ENCODE measurements at places on chromosomes 7 and 10.
A peak's percentile ranks its signal among the peaks of the same experiment; 100 is the strongest.

- no peak for DNase-seq
Observed at GRCh38 chr7:130902755-130903357, 168.8 kb upstream of the KLF14 start.

- no peak for DNase-seq
Observed at GRCh38 chr10:5565671-5566581, 41.2 kb downstream of the CALML3 start.

DNA sequence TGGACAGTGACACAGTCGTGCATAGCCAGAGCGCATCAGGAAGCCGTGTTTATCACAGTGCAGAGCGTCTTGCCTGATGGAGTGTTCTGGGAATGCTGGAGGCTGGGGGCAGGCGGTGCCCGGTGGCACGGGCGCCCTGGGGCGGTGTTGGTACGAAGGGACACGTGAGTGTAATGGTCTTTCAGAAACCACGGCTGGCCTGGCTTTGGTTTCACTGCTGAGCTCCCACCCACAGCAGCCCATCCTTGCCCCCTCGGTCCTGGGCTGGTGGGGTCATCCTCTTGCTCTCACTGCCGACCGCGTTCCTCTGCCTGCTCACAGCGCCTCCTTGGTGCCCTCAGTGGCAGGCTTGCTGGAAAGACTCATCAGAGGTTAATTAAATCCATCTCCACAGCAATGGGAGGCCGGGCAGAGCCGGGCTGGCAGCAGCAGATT is 50.6 kb downstream of the NKX6-2 start:
- no peak for DNase-seq

DNA sequence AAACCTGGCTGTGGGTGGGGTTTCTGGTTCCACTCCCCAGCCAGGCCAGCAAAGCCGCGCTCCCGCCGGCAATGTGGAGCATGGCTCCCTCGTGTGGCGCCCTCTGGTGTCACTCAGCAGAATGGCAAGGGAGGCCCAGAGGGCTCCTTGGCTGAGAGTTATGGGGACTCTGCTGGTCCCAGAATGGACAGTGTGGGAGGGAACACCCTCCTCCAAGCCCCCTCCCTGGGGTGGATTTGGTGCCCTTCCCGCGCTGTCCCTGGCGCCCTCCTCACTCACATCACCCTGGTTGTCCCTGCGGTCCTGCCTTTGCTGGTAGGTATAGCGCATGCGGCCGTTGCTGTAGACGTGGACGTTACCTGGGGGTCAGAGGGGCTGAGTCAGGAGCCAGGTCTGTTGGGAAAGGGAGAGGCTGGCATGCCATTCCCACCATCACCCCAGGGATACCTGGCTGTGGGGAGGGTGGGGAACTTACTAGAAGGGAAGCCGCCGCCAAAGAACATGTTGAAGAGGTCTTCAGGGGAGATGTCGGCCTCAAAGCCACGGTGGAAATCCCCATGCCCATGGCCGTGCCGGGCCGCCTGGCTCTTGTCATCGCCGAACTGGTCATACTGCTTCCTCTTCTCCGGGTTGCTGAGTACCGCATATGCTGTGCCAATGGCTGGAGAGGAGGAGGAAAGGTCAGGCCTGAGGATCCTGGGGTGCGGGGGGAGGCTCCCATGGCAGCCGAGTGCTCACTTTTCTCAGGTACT is 14.0 kb downstream of the DNAJB12 start:
- DNase-seq = peak; percentile 79

GRCh38 chr10:5976512-5977470 is 552 bp downstream of the IL15RA start:
- DNase-seq = peak; percentile 61

DNA sequence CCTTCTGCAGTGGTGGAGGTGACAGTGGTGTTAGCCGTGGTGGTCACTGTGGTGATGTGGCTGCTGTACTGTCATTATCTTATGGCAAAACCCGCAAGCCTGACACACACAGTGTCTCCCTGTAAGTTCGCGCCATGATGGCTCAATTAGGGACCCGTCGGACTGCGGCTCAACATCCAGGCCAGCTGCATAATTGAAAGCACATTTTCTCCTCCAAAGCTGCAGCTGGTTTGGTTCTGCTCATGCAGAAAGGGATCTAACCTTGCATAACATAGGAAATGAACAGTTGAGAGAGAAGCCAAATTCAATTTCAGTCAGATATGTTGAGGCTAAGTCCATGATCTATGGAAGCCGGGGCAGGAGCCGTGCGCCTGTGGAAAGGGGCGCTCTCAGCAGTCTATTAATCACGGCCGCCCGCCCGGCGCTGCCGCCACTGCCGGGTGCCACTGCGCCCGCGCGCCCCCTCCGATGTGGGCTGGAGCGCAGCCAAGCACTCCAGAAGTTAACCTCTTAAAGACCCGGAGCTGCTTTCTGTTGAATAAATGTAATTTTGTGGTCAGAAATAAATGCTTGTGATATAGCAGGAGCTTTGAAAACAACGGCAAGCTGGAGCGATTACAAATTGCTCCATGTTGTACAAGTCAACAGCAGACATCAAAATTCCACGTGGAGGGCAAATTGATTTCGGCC is 227.7 kb downstream of the CUX1 start:
- peak; percentile 48 for DNase-seq

GRCh38 chr10:13016426-13016825 is 14.9 kb upstream of the CCDC3 start:
- no peak for DNase-seq

DNA sequence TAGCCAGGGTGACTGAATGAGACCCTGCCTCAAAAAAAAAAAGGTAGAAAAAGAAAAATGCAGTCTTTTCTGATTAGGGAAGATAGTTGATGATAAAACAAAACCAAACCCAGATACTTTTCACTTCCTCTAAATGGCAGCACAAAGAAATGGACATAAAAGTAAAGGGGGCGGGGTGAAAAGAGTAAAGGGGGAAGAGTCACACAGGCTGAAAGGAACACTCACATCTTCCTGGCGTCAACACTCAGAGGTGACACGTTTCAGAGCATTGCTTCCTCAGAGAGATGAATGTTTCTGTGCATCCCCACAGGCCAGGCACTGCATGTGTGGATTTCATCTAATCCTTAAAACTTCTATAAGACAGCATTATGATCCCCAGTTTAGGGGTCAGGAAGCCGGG is 81.2 kb downstream of the HIPK2 start:
- peak; percentile 55 for DNase-seq

- DNase-seq = peak; percentile 9
Observed at GRCh38 chr7:129187681-129188371, 607 bp upstream of the SMO start.

- DNase-seq = no peak
Observed at GRCh38 chr10:86461963-86462804, 59.4 kb downstream of the WAPL start.

DNA sequence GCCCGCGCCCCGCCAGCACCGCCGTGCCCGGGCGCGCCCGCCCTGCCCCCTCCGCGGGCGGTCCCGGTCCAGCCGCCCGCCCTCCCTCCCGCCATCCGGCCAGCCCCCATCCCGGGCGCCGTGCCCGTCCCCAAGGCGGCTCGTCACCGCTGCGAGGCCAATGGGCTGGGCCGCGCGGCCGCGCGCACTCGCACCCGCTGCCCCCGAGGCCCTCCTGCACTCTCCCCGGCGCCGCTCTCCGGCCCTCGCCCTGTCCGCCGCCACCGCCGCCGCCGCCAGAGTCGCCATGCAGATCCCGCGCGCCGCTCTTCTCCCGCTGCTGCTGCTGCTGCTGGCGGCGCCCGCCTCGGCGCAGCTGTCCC is at the start of gene HTRA1:
Gene HTRA1 (plus strand): TSS at position 187 of the 362 bp plus-strand sequence. CDS start 100 bp downstream, at position 287.
- DNase-seq = no peak

- peak; percentile 64 for DNase-seq
Observed at GRCh38 chr10:112852306-112852705, 97.7 kb upstream of the TCF7L2 start.

DNA sequence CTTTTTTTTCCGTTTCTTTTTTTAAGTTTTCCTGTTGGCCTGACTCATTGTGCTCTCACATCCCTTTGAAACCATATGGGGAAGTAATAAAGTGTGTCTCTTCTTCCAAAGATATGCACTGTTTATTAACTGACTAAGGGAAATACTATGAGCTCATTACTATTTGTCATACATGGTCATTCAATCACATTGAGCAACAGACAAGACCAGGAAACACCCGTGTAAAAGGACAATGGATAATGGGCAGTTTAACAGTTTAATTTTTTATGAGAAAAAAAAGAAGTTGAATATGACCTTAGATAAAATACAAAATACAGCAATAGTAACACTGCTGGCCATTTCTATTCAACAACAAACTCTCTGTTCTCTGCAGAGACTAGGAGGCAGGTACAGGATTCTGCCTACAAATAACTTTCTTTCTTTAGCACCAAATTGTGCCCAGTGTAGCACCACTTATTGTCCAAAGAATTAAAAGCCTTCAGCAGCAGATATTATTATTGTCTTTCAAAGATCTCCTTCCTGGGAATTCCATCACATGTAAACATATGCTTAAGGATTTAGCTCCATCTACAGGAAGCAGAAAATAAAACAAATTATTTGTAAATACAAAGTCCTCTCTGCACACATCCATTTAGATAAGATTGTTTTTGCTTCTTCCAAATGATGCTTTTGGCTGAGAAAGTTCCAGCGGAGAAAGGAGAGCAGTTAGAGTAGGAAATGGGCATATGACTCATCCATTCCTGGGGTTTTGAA is 55.0 kb upstream of the AKR1E2 start:
- peak; percentile 26 for DNase-seq

DNA sequence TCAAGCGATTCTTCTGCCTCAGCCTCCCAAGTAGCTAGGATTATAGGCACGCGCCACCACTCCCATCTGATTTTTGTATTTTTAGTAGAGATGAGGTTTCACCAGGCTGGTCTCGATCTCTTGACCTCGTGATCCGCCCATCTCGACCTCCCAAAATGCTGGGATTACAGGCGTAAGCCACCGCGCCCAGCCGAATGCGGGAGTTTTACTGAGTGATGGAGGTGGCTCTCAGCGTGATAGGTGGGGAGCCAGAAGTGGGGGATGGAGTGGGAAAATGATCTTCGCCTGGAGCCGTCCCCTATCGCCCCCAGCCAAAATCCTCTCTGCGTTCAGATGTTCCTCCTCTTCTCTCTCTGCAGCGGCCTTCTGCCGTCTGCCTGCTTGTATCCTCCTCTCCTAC is 348.4 kb upstream of the NPSR1 start:
- no peak for DNase-seq

DNA sequence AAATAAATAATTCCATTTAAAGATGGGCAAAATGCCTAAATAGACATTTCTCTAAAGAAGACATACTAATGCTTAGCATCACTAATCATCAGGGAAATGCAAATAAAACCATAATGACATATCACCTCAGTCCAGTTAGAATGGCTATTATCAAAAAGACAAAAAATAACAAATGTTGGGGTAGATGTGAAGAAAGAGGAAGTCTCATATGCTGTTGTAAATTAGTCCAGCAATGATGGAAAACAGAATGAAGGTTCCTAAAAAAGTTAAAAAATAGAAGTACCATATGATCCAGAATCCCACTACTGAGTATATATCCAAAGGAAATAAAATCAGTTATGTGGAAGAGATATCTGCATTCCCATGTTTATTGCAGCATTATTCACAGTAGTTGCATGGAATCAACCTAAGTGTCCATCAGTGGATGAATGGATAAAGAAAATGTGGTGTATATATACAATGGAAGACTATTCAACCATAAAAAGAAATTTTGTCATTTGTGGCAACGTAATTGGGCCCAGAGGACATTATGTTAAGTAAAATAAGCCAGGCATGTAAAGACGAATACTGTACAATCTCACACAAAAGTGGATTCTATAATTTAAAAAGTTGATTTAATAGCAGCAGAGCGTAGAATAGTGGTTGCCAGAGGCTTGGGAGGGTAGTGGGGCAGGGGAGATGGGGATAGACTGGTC is 52.0 kb downstream of the TCAF1 start:
- peak; percentile 9 for DNase-seq

- no peak for DNase-seq
Observed at GRCh38 chr10:6046773-6047611, 15.2 kb downstream of the IL2RA start.

- DNase-seq = no peak
Observed at GRCh38 chr10:120538091-120538490, 81.1 kb downstream of the PLPP4 start.

- DNase-seq = no peak
Observed at GRCh38 chr10:74206746-74207145, 55.7 kb downstream of the ADK start.

DNA sequence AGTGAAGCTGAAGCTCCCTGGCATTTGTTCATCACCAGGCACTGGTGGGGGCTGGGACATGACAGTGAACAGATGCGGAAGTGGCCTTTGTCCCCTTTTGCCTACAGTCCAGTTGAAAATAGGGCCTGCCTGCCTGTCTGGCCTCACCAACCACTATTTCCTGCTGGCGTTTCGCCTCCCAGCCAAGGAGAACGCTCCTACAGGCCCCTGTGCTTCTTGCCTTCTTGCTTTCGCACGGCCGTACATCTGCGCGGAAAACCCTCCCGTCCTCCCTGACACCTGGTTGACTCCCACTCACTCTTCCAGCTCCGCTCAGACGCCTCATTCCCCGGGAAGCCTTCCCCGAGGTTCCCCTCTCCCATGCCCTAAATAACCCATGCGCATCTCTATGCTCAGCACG is 317.3 kb downstream of the PRPF18 start:
- DNase-seq = no peak

- DNase-seq = no peak
Observed at GRCh38 chr7:131774419-131775220, 218.2 kb upstream of the PODXL start.

- DNase-seq = no peak
Observed at GRCh38 chr10:62540389-62540788, 166.2 kb downstream of the ZNF365 start.

DNA sequence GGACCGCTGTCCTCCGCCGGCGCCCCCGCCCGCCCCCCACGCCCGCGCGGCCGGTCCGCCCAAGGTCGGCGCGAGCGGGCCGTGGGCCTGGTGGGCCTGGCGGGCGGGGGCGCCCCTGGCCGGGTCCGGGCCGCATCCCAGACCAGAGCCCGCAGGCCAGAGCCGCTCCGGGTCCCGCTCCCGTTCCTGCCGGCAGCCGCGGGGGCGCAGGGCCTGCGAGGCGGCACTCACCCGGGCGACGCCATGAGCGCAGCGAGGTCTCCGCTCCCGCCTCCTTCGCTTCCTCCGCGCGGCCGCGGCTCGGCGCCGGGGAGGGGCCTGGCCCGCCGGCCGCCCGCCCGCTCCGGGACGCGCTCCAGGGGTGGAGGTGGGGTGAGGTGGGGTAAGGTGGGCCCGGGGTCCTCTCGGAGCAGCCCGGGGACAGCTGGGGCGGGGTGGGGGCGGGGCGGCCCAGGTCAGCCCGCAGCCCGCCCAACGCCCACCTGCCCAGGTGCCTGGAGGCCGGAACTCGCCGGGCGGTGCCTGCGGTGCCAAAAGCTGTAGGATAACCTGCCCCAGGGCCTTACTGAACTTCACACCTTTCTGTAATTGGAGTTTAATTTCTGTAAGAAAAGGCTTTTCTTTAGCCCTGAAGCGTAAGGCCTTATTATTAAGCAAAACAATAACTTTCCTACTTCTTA is at the start of gene URGCP:
Gene URGCP (minus strand): TSS at position 266 of the 680 bp plus-strand sequence. CDS start 21 bp downstream, at position 245.
- peak; percentile 21 for DNase-seq

DNA sequence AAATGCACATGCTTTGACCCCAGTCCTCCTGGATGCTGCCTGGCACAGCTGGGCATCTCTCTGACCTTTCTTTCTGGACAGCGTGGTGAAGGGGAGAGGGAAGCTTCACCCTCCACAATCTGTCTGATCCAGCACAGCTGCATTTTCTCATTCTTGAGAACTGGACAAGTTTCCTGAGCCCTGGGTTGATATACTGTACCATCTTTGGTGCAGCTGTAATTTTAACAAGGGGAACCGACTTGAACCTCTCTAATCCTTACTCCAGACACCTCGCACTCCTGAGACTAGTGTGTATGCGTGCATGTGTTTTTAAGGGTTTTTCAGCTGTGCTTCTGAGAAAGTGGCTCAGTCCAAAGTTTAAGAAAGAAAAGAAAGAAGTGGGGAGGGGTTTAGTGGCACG is 655.7 kb downstream of the INHBA start:
- DNase-seq = no peak

Data from KBM-7 (cell line).